ENCODE measurements at places on chromosomes 5 and 9.

- no peak for DNase-seq
Observed at GRCh38 chr5:139037732-139038131, 160.4 kb downstream of the SIL1 start.

DNA sequence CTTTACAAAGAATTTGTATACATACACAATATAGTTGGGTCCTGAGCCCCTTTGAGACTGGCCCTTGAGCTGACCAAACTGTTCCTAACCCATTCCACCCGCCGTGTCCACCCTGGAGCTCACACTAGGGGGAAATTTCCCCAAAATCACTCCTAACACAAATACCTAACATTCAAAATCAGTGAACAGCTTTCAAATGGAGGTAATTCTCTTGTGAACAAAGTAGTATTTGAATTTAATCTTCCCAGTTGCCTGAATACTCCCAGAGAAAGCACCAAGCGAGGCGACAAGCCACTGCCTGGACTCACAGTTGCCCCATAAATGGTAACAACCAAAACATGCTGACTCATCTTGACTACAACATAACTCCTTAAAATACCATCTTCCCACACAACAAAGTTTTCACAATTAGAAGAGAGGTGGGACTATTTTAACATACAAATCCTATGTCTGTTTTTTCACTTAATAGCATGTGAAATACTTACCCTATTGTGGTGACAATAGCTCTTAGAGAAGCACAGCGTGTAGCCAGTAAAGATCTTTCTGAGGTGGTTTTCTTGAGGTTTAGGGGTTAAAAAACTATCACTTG lies 31.7 kb upstream of the SCAMP1 start:
- no peak for DNase-seq

DNA sequence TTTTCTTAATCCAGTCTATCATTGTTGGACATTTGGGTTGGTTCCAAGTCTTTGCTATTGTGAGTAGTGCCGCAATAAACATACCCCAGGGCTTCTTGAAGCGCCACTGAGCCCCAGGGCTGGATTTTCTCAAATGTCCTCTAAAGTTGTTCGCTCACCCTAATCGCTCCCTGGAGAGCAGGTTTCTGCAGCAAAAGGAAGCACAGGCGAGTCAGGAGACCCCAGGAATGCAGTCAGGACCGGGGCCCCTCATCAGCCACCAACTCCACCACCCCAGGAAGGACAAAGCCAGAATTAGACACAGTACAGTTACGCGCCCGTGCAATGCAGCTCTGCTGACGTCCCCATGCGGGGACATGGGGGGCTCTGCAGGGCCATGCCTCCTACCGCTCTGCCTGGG lies 15.7 kb upstream of the OBP2B start:
- DNase-seq: no peak

- DNase-seq: no peak
Observed at GRCh38 chr5:53448851-53449250, 31.6 kb upstream of the FST start.

DNA sequence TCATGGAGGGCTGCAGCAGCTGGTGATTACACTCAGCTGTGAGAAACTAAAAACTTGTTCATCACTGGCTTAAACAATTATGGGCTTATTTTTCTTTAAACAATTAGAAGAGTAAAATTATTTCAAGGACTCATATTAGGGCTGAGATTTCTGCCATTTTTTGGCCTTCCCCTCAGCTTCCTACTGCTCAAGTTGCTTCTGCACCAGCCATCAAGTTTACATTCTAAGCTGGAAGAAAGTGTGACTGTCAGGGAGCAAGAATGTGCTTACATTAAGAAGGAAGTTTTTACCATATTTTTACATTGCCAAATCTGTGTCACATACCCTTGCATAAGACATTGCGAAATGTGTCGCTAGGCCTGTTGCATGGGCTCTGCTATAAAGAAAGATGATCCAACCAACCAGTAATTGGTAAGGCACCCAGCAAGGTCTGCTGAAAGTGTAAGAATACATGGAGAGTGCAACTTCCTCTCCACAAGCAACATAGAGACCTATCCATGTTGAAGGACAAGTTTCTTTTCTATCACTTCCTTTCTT lies 260.3 kb upstream of the CDH10 start:
- DNase-seq: no peak

GRCh38 chr9:93589688-93590087 lies 13.3 kb downstream of the PHF2 start:
- peak; percentile 46 for DNase-seq

DNA sequence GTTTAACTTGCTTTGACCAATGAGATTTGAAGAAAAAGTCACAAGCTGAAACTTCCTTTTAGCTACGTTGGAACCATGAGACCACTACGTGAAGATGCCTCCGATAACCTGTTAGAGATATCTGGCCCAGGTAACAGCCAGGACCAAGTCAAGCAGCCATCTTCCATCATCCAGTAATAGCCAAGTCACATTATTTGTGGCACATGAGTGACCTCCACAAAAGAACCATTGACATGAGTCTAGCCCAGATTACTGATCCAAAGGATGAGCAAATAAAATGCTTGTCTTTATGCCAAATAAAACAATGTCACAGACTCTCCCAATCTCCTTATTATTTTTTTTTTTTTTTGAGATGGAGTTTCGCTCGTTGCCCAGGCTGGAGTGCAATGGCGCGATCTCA lies 1.6 kb downstream of the DEPDC1B start:
- no peak for DNase-seq

DNA sequence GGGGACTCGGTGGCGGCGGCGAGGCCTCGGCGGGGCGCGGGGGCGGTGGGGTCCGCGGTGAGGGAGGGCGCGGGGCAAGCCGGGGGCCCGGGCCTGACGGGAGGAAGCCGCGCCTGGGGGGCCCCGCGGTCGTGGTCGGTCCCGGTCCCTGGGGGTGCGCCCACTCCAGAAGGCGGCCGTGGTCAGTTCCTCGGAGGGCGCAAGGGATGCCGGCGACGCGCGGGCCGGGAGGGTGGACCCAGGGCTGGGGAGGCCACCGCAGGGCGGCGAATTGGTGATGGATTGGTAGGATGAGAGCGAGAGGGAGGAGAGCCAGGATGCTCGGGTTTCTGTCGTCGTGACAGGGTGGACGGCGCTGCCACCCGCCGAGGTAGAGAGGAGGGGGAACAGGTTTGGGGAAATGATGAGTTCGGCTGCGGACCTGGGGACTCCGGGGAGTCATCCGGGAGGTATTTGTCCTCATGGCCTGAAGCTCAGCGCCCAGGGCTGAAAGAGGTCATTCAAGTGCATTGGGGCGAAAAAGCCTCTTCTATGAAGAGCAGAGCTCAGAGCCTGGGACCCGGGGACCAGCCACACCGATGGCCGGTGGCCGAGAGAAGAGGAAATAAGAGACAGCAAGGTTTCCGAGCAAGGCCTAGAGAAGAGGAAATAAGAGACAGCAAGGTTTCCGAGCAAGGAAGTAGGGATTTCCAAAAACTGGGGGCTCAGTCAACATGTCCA lies 557 bp downstream of the GNG10 start:
- peak; percentile 80 for DNase-seq

DNA sequence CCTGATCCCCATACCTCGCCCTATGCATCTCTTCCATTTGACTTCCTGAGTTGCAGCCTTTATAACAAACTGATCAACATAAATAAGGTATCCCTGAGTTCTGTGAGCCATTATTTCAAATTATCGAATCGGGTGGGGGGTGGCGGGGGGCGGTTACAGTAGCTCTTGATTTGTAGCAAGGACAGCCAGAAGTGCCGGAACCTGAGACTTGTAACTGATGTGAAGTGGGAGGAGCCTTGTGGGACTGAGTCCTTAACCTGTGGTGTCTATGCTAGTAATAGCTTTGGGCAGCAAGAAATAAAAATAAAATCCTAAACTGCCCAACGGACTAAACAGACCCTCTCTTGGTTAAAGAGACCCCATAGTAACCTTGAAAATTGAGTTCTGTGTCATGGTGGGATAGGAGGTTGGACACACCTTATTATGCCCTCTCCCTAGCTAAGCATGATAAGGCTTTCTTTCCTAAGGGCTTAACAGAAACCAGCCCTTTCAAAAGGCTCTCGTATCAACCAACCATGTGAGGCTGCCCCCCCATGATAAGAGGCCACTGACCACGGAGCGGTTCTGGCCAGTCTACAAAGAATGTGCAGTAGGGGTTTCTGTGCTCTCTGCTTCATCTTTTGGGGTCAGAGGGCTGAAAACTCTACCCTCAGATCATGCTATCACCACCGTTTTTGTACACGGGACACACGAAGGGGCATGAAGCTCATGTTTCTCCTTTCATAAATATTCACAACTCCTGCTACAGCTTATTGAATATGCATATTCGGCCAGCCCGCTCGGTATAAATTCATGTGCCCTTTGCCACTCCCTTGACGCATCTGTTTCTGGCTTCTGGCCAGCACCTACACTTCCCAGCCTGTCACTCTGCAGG lies 39.5 kb upstream of the IQGAP2 start:
- DNase-seq: no peak

GRCh38 chr5:147348046-147348445 lies 113.2 kb downstream of the STK32A start:
- no peak for DNase-seq

DNA sequence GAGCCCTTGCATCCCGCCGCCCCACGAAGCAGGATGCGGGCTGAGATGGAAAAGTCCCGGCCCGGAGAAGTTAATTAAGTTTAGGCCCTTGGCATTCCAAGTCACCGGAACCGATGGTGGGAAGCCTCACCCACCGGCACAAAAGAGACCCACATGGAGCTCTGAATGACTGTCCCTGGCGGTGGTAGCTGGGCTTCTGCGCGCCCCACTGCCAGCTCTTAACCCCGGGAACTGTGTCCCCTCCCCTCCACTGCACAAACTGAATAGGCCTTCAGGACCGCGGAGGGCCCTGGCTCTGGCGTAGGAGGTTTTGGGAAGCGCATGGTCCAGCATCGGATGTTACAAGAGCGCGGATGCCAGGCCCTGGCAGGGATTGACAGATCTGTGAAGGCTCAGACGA lies 291.1 kb upstream of the TUT7 start:
- no peak for DNase-seq

- no peak for DNase-seq
Observed at GRCh38 chr9:121735065-121735792, 83.8 kb downstream of the DAB2IP start.

DNA sequence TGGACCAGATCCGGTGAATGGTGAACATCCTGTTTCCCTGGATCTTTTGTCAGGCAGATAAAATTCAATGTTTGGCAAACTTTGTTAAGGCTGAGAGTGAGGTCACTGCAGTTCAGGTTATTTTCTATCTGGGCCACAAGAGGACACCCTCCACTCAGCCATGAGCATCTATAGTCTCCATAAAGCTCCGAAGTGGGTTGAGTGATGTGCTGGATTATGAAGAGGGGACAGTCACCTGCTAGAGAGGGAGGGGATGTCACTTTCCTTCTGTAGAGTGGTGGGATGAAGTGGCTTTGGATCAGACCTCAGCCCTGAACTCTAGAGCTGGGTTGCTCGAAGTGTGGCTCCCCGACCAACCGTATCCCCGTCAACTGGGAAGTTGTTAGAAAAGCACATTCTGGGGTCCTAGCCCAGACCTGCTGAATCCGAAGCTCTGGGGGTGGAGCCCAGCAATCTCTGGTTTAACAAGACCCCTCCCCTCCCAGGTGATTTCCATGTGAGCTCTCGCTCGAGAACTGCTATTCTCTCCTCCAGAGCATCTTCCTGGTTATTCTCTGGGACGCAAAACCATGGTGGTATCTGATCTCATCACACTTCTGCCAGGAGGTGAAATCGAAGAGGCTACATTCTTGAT lies 31.8 kb upstream of the FGF1 start:
- DNase-seq: no peak

DNA sequence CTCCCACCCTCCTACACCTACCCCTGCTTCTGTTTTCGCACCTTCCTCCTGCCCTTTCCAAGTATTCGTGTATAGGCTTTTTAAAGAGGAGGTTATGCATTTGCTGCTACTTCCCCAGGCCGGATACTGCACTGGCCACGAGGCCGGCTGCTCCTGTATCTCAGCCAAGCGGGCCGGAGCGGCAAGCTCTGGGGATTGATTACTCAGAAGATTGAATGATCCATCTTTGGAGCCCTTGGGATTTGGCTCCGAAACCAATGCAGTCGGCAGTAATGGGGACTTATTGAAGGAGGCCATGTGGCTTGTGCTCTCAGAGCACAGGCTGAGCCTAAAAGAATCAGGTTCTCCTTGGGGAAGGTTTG lies 405.3 kb downstream of the TLE4 start:
- DNase-seq: no peak

DNA sequence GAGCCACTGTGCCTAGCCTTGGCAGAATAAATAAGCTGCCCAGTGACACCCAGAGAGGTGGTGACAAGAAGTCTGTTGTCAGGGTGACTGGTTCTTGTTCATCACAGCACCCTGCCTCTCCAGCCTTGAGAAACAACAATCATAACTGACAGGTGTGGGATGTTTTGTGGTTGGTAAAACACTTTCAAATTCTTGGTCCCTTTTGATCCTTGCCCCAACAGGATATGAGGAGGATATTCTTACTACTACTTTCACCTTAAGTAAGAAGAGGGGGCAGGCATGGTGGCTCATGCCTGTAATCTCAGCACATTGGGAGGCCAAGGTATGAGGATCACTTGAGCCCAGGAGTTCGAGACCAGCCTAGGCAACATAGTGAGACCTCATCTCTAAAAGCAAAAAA lies 14.2 kb upstream of the FRRS1L start:
- DNase-seq: no peak

GRCh38 chr5:101024299-101024698 lies 121.2 kb upstream of the ST8SIA4 start:
- DNase-seq: no peak

DNA sequence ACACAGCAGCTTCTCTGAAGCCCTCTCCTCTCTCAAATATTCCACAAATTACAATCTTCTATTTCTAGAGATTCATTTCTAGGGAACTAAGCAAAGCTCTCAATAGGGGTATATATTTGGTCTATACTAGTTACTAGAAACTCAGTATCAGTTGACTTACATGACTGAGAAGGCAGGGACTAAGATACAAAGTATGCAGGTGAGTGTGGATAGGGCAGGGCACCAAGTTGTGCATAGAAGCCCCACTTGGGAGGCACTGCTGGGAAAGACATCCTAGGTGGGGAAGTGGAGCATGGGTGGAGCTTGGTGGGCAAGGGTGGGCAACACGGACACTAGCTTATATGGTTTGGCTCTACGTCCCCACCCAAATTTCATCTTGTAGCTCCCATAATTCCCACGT lies 148.1 kb upstream of the RASA1 start:
- no peak for DNase-seq

GRCh38 chr5:37849641-37850040 lies 9.8 kb upstream of the GDNF start:
- DNase-seq: no peak

DNA sequence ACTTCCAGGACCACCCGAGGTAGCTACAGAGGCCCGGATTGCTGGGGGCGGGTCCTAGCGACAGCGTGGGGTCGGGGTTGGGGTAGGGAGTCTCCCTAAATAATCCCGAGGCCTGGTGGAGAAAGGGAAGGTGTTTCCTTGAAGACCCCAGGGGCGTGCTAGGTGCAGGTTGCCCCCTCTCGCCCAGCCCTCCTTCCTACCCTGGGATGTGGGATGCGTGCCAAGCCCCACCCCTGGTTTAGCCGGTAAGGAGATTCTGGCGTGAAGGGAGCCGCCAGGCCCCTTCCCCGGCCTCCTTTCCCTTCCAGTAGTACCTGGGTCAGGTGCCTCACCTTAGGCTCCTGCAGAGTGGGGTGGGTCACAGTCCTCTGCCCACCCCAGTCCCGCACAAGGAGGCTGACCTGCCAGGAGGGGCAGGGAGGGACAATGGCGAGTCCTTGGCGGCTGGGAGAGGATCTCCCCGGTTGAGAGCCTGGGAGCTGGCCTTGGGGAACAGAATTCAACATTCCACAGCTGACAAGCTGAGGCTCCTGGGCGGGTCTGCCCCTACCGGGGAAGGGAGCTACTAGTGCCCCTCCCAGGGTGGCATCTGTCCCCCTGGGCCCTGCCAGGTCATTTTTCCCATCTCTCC lies 674 bp downstream of the TSPAN17 start:
- peak; percentile 62 for DNase-seq

- no peak for DNase-seq
Observed at GRCh38 chr5:6736106-6736505, 22.9 kb downstream of the TENT4A start.
